ENCODE measurements at places on chromosomes 3 and 15.

- no peak for DNase-seq
Measured at GRCh38 chr3:146529021-146529420, 15.4 kb downstream of the PLSCR1 start.

- DNase-seq = peak; percentile 64
Measured at GRCh38 chr3:13896473-13897154, 16.7 kb upstream of the WNT7A start.

DNA sequence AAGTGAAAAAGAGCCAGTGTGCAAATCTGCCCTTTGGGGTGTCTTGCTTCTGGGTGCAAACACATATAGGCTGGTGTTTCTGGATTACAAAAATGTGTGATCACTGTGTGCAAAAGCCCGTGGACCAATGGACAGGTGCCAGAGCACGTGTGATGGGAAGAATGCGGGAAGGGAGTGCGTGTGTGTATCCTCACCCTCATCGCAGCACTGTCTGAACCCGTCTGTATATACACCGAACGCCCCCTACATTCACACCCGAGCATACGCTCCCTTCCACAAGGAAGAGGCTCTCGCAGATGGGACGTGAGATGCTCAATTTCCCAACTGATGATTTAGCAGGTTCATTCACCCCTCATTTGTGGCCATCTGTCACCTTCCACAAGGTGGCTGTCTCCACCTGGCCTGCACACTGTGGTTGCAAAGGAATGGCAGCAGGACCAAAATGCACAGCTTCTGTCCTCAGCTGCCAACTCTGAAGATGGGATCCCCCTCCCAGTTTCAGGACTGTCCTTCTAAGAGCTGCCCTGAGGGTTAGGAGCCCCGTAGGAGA, 19.4 kb upstream of the SLC6A1 start:
- no peak for DNase-seq

DNA sequence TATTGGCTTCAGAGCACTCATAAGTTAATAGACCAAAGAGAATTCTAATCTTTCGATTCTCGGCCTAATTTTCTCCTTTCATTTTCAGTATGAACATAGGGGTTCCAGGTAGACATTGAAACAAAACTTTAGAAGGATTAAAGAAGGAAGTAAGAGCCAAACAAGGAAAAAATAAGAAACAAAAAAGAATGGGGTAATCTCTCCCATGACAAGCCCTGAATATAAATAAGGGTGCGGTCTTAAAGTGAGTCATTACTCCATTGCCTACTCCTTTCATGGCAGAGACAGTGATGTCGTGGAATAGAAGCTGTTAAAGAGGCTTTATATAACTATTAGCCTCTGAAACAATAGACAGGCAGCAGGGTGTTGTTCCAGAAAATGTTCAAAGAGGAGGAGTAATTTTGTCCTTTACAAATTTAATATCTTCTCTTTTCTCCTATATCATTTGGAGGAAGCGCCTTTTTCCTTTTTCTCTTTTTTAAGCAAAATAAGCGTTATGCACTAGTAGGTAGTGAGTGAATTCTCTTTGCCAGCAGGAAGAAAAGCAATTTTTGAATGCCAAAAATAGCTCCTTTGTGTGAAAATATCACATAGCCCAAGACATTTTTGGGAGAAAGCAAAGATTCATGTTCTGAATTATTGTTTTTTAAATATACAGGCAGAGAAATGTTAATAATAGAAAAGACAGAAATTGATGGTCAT, 607.9 kb upstream of the KCNMB2 start:
- no peak for DNase-seq

DNA sequence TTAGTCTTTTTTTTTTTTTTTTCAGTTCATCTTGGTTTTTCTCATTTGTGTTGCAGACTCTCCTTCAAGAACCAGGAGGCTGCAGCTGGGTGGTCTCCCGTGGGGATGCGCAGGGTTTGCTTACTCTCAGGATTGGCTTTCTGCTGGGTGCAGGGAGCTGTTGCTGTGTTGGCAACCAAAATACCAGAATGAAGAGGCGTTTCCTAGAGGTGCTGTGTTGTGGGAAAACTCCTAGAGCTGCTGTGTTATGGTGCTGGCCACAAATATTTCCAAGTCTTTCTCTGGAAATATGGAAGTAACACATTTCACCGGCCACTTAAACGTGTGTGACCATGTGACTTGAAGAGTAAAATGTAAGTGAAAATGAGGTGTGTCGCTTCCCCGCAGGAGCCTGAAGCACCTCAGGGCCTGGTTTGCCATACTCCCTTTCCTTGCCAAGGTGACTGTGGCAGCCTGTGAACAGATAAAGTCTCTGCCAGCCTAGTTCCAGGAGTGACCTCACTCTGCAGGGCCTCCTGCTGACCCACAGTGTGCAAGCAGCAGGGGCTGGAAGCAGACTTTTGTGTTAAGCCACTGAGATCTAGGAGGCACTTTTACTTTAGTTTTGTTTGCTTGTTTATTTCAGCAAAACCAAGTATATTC, 258.9 kb downstream of the ADAMTS17 start:
- DNase-seq = no peak

GRCh38 chr3:53820756-53821580, 25.3 kb downstream of the CHDH start:
- no peak for DNase-seq

GRCh38 chr15:64749999-64750657, 25.3 kb downstream of the RBPMS2 start:
- DNase-seq = no peak

- DNase-seq = no peak
Measured at GRCh38 chr3:5140230-5140621, 18.1 kb downstream of the ARL8B start.

DNA sequence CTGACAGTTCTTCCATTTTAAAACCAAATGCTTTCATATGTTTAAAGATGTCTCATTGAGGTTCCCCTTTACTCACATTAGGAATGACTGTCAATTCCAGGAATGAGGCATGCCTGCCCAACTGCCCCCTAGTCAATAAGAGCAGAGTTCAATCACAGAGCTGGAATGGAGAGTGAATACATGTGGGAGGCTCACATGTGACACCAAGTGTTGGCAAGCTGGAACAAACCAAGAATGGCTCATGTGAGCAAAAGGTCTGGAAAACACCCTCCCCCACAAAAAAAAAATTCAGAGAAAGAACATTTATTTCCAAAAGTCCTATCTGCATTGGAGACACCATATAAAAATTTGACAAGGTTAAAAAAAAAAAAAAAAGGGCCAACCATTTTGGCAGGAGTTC, 3.7 kb downstream of the PBRM1 start:
- DNase-seq = peak; percentile 45

DNA sequence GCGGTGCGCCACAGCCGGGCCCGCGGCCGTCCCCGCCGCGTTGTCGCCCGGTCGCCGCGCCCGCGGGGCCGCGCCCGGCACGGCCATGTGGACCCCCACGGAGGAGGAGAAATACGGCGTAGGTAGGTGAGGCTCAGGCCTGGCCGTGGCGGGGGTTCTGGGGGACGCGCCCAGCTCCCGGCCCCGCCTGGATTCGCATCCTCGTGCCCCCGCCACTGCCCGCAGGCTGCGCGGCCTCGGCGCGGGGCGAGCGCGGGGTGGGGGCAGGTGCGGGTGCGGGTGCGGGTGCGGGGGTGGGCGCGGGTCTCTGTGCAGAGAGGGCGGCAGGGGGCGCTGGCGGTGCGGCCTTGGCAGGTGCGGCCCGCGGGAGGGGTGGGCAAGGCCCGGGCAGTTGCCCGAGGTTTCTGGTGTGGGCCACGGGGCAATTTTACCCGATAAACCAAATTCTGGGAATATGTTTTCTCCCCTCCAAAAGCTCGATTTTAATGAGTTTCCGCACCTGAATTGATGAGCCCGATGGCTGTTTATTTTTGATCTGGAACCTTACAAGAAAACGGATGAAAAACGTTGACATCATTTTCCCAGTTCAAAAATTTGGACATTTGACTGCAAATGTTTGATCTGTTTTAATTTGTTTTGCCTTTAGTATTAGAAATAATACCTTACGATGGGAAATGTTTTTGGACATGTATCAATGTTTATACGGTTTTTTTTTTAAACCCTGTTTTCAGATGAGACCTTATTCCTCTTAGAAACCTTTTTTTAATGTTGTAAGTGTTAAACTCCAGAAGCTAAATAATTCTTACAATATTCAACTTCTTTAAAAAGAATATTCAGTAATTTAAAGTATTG, 678 bp downstream of the DOCK3 start:
- peak; percentile 77 for DNase-seq

DNA sequence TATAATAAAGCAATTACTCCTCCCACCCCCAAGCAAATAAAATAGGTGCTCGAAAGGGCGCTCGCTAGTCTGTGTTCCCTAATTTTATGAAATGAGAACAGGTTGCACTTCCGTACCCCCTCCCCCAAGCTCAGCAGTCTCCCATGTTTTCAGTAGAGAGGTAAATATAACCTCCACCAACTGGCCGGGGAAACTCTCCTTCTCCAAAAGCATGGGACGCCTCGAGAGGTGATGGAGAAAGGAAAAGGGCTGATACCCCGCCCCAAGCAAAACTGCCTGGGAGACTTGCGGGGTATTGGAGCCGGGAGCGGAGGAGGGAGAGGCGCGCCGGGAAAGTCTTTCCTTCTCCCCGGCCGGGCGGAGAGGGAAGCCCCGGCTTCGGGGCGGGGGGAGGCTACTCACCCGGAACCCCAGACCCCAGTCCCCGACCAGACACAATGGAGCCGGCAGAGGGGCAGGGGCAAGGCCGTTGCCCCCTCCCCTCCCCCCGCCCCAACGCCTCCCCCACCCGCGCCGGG, 605 bp downstream of the DCUN1D1 start:
- DNase-seq = peak; percentile 17

DNA sequence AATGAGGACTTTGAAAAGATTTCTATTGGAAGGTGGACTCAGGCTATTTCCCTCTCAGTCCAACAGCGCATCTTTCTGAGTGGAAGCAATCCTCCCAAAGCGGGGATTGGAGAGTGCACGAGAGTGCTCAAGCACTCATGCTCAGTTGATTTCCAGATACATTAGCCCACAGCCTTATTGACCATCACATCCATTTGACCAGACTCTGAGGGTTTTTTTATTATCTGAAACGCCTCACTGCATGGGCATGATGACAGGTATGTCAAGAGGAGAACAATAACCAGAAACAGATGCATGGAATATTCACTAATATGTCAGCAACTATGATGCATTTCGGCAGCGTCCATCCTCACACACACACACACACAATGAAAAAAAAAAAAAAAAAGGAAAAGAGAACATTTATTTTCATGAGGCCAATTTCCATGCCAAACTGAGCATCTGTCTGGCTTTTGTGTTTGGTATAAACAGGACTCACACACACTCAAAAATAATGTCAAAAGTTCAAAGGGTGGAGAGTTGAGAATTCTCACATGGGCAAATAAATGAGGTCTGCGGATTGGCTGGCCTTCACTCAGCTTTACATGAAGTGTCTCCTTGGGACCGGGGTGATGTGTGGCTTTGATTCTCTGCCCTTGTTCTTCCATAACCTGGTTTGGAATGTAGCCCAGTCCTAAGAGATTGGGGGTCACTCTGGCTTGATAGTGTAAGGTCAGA, 371.6 kb downstream of the MCTP2 start:
- DNase-seq = no peak

DNA sequence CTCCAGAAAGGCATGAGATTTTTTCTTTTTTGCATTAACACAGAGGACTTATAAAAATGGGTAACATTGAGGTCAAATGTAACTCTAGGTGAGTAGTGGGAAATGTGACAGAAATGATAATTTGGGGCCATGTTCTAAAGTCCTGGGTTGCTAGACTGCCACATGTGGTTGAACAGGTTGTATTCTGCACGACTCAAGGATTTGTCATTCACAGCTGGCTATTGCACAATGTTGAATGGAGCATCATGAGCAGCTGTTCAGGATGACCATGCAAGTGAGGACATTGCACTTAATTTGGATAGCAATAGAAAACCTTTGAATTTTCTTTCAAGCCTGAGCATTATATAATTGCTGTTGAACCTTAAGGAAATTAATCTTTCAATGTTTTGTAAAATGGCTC, 396.6 kb downstream of the NAALADL2 start:
- no peak for DNase-seq

DNA sequence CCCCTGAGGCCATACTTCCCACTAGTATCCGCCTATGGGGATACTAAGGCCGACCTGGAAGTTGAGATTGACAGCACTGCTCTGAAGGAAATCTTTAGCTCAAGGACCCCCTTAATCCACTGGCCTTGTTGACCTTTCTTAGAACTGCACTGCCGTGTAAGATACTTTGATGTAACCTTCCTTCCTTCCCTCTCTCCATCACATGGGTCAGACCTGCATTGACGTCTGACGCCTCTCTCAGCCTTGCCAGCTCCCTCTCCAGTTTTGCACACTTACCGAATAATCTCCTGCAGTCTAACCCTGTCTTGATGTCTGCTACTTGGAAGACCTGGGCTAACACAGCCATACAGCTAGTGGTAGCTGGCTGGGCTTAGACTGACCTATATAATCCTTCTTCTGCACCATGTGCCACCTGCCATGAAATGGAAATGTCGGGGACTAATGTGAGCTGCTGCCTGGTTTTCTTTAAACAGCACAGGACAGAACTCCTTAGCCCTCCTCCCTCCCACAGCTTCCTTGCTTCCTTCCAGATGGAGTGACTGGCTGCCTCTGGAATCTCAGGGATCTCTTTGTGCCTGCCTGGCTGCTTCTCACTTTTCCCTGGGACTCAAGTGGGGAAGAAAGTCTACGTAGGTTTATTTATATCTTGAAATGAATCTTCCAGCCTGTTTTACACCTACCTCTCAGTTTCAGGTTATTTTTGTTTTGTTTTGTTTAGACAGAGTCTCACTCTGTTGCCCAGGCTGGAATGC, 39.2 kb upstream of the HERC1 start:
- DNase-seq = no peak

- no peak for DNase-seq
Measured at GRCh38 chr15:99427668-99428361, 138.0 kb upstream of the MEF2A start.

GRCh38 chr3:77169823-77170222, 129.9 kb downstream of the ROBO2 start:
- DNase-seq = no peak

DNA sequence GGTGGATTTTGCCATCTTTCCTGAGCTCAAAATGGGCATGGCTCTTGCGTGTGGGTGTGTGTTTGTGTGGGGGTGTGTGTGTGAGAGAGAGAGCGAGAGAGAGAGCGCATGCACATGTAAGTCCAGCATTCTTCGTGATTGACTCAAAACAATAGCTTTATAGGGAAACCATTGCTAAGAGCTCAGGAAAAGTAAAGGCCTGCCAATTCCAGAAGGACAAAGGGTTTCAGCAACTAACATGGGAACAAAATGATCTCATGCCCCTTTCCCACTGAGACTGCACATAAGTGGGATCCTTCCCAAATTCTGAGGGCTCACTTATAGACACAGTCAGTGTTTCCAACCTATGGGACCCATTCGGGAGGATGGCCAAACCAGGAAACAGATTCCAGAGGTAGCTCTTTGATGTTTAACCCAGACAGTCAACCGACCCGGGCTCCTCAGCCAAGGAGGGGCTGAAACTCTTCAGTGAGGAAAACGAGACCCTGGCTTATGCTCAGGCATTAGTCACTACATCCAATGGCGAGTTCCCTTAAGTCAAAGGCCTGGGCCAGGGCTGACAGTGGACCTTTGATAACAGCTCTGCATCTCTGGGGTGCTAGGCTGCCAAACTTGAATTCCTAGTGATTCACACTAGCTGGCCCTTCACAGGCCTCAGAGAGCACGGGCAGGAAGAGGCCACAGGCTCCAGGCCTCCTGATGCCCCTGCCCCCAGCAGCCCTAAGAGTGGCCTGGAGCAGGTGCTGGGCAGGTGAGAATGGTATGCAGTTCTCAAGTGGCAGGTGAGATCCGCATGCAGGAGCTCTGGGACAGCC, 305.0 kb upstream of the C2CD4B start:
- no peak for DNase-seq

Measured in stimulated activated naive CD8-positive, alpha-beta T cell treated with anti-CD3 and anti-CD28 coated beads, Interleukin-15, amount 100 ng/mL, for 72 hours (primary cell).